ENCODE measurements at places on chromosomes 2 and 18. TPM values are rescaled to one million over a fixed set of nuclear protein-coding genes. Genes with fewer than 3 reads are reported as not detected.

DNA sequence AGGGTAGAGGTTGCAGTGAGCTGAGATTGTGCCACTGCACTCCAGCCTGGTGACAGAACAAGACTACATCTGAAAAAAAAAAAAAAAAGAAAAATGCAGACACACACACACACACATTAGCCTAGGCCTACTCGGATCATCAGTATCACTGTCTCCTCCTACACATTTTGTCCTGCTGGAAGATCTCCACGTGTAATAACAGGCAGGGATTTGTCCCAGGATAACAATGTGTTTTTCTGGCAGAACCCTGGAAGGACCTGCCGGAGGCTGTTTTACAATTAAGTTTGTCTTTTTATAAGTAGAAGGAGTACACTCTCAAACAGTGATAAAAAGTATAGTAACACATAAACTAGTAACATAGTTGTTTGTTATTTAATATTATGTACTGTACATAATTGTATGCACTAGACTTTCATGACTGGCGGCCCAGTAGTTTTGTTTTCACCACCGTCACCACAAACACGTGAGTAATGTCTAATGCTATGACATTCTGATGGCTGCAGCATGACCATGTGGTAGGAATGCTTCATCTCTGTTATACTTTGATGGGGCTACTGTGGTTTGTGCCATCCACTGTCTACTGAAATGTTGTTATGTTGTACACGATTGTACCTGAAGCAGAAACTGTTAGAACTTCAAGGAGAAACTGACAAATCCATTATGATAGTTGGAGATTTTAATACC is 130.6 kb downstream of the ATP9B start:
- DNase-seq = peak; percentile 34

- DNase-seq = no peak
Observed at GRCh38 chr2:28505361-28505760, 9.5 kb downstream of the PLB1 start.

The TMEM178A gene
- total RNA-seq = not detected

The TRIM43B gene
- not detected for total RNA-seq

DNA sequence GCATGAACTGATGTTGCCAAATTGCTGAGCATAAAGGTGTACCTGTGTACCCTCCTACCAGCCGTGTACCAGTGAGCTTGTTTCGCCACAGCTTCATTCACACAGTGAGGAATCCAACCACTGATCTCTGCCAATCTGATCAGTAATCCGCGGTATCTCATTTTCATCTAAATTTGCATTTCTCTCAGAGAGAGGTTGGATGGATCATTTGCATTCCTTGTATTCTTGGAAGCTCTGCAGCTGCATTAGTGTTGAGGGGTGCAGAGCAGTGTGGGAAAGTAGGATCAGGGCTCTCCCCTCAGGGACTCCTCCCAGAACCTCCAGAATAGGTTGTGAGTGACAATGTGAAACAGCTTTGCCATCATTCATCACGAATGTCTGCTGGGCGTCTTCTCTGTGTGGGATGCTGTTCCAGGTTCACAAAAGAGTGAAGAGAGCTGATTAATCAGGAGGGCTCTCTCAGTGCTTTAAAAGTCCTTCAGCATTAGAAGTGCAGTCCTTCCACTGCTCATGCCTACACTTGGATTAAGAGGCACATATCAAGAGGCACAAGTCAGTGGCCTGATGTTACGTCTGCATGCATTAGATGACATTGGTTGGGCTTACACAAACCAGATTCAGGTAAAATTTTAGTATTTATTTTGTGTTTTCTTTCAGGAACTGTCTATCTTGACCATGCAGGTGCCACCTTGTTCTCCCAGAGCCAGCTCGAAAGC is 7.5 kb downstream of the MOCOS start:
- no peak for DNase-seq

DNA sequence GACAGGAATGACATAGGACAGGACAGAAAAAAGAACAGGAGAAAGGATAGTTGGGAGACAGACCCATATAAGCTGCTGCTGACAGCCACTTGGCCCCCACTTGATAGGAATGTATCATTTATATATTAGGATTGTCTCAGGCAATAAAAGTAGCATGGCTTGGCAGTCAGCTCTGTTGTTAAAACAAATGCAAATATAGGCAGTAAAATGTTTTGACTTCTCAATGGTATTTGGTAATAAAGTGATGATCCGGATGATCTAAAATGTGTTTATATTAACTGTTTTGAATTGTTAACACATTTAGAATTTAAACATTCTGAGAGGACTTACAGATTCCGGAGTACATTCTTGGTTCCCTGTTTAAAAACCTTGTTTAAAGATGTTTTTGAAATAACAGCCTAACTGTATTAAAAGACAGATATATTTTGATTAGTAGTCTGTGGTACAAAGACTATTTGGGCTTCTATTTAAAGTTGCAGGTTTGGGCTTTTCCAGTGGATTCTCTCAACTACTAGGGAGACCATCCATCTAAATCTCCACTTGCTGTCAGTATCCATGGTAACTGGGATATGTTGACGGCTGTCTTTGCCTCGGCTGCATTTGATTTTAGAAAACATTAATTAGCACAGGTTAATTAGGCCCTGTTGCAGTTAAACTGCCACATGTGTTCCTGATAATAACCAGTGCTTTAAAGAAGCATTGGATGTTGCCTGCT is 147.6 kb downstream of the ESCO1 start:
- no peak for DNase-seq

DNA sequence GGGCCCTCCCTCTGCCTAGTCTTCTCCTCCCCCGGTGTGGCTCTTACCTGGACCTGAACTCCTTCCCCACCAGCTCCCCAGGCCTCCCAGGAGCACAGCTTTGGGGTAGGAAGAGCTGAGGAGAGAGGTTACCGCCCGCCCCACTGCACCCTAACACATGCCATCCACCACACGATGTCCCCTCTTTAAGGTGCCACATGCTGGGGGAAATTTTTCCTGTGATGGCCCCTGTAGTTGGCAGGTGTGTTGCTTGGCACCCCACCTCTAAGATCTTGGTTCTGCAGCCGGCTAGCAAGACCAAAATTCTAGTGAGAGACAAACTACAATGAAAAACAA is 6.9 kb upstream of the TEX261 start:
- DNase-seq = no peak

- DNase-seq = no peak
Observed at GRCh38 chr2:28002181-28002580, 111.7 kb downstream of the BABAM2 start.

The ADAM23 gene
- not detected for total RNA-seq

DNA sequence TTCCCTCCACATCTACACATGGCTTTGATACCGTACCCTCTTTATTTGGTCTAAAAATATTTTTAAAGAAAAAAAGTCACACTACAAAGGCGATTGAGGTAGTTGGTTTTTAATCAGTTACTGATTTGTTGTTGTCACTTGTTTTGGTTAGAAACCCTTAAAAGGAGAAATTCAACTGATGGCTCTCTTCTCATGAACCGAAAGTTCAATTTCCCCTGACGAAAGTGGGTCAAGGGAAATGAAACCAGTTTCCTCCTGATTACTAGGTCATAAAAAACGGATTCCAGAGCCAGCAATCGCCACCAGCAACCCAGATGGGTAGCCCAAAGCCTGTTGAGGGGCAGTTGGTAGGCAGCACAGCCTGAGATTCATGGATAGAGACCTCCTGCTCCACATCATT is 63.2 kb downstream of the DLGAP1 start:
- DNase-seq = peak; percentile 2

GRCh38 chr2:154908327-154908726 is 209.8 kb downstream of the KCNJ3 start:
- no peak for DNase-seq

DNA sequence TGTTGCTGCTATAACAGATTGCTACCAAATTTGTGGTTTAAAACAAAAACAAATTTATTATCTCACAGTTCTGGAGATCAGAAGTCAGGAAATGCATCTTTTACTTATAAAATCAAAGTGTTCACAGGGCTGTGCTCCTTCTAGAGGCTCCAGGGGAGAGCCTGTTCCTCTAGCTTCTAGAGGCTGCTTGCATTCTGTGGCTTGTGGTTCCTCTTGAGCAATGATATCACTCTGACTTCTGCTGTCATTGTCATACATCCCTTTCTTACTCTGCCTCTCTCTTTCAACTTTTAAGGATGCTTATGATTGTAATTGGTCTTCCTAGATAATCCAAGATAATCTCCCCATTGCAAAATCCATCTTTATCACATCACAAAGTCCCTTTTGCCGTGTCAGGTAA is 6.1 kb upstream of the DCC start:
- no peak for DNase-seq

GRCh38 chr2:187129306-187129705 is 280.3 kb upstream of the ZSWIM2 start:
- DNase-seq = no peak

The GORASP2 gene
- total RNA-seq = 75.3 TPM

DNA sequence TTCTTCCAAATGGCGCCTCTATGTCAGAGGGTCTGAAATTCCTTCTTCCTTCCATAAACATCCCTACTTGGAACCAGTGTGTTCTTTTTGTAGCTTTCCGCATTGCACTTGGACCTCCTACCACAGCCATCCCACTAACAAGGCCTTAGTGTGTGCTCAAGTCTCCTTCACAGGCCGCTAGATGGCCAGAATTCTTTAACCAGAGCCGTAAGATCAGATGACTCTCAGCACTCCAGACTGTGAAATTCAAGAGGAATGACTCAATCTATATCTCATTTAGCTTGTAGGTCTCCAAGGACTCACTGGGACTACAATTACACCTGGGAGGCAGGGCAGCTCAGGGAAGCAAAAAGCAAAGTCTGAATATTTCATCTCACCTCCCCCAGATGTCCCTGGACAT is 298.9 kb downstream of the EIPR1 start:
- no peak for DNase-seq

- no peak for DNase-seq
Observed at GRCh38 chr18:31061945-31062344, 19.4 kb upstream of the DSC3 start.

DNA sequence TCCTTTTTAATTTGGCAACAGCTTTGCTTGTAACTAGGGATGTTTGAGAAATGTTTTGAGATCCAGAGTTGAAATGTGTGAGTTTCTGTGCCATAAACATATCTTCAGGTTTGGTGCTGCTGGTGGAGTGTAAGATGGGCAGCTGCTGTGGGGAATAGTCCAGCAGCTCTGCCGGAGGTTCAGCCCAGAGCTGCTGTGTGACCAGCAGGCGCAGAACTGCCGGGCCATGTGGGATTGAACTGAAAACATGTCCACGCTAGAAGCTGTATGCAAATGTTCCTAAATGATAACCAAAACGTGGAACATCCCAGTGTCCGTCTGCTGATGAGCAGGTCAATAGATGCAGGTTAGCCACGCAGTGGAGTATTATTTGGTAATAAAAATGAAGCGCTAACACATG is 99.6 kb downstream of the DGKD start:
- DNase-seq = no peak

GRCh38 chr2:241562269-241562891 is 3.8 kb downstream of the BOK start:
- DNase-seq = no peak

The DSG4 gene
- total RNA-seq = not detected

The CNNM3 gene
- 55.2 TPM for total RNA-seq

DNA sequence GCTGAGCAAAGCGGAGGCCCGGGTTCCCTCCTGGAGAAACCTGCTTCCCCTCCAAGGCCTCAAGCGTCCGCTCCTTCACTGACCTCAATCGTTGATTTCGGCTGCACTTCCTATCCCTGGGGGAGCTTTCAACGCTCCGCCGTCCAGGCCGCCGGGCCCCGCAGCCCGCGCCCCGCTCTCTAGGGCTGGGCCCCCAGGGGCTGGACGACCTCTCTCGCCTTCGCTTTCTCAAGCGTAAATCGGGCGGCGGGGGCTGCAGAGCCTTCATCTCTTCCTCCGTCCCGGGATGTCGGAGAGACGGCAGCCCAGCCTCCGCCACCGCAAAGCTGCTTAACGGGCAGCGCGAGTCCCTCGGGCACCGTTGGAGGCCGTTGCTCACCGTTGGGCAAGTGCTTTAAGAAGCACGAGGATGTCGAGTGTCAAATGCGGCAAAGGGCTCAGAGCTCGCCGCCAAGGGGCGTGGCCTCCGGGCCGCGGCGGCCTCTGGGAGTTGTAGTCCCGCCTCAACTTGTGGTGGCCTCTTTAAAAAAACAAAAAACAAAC is 8.5 kb downstream of the HES6 start:
- peak; percentile 90 for DNase-seq

The ZNF804A gene
- not detected for total RNA-seq

DNA sequence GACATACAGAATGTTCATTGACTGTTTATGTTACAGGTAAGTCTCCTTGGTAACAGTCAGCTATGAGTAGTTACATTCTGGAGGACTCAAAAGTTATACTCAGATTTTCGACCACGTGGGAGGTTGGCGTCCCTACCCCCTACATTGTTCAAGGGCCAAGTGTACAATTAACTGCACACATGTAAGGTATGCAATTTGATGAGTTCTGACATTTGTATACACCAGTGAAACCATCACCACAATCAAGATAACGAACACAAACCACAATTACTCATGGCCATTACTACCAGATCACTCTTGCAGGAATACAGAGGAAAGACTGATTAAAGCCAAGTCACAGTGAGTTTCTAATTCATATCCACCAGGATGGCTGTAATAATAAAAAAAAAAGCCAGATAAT is 39.6 kb upstream of the LDLRAD4 start:
- no peak for DNase-seq

GRCh38 chr2:235383272-235383843 is 110.5 kb upstream of the AGAP1 start:
- no peak for DNase-seq

- DNase-seq = no peak
Observed at GRCh38 chr2:188527141-188527540, 235.5 kb downstream of the GULP1 start.

- DNase-seq = no peak
Observed at GRCh38 chr18:24395049-24395795, 2.4 kb downstream of the OSBPL1A start.

The RAD51AP2 gene
- total RNA-seq = not detected

- no peak for DNase-seq
Observed at GRCh38 chr2:129713337-129713736, 266.1 kb upstream of the RAB6C start.

The TNS1 gene
- 2.1 TPM for total RNA-seq

The GALNT5 gene
- total RNA-seq = not detected

The HS6ST1 gene
- total RNA-seq = 28.8 TPM

DNA sequence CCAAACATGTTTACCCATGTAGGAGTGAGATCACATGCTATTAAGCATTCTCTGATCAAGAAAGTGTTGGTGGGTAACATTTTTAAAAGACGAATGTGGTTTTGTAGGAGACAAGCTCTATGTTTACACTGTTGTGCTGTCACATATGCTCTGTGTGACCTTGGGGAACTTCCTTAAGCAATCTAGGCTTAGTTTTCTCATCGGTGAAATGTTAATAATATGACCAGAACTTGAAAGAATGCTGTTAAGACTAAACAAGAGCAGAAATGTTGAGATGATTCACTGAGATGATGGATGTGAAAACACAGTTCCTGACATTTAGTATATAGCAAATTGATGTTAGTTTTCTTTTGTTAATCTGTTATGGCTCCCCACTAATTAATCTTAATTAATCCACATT is 860.9 kb upstream of the CNTNAP5 start:
- DNase-seq = no peak

The NEB gene
- 5.0 TPM for total RNA-seq

Data from natural killer cell (primary cell).